CD4-positive, alpha-beta T cell treated with Interferon gamma for 1 hour (primary cell): ENCODE measurements at places on chromosomes 2 and 18.

DNA sequence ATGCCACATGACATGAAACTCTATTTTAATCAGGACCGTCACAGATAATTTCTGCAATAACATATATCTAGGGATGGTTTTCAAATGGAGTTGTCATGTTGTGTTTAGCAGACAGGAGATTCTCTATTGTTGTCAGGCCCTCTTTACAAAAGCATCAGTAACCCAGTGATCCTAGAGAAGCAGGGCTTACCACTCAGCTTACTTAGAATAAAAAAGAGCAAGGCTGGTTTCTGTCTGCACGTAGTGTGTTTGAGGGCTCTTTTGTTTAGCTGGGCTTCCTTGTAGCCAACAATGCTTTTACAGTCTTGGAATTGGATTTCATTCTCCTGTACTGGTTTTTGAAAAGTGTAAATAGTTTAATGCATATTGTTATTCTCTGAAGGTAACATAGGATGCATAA, 210.5 kb upstream of the NRP2 start:
- no peak for DNase-seq

DNA sequence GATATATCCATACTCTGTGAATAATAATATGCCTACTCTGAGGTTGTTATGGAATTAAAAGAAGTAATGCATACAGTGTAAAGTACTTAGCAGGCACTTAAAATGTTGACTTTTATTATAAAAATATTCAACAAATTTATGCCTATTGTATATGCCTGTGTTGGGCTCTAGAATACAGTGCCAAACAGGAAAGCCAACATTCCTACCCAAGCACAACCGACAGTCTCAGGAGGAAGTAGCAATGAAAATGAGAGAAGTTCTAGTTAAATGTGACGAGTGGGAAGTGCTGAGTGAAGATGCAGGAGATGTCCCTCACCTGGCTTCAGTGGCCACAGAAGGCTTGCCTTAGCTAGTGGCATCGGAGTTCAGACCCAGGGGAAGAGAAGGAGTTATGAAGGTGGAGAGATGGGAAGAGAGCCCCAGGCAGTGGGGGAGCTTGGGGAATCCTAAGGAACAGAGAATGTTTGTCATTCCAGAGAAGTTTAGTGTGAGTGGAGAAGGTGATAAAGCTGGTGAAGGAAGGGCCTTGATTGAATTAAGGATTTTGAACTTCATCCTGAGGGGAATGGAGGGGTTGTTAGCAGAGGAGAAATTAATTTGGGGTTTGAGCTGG, 105.4 kb upstream of the CNGA3 start:
- DNase-seq: no peak

DNA sequence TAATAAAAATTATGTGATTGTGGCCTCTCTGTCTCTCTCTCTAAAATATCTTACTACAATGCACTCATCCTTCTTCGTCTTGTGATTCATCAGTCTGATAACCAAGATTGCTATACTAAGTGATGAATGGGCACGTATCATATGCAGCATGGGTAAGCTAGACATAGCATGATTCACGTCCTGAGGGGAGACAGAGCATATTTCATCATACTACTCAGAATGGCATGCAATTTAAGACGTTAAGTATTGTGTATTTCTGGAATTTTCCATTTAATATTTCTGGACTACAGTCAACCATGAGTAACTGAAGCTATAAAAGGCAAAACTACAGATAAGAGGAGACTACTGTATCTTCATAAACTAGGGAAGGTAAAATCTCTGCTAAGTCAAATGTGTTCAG, 97.0 kb upstream of the CD226 start:
- no peak for DNase-seq

- no peak for DNase-seq
Observed at GRCh38 chr2:5588601-5589000, 103.6 kb upstream of the SOX11 start.

DNA sequence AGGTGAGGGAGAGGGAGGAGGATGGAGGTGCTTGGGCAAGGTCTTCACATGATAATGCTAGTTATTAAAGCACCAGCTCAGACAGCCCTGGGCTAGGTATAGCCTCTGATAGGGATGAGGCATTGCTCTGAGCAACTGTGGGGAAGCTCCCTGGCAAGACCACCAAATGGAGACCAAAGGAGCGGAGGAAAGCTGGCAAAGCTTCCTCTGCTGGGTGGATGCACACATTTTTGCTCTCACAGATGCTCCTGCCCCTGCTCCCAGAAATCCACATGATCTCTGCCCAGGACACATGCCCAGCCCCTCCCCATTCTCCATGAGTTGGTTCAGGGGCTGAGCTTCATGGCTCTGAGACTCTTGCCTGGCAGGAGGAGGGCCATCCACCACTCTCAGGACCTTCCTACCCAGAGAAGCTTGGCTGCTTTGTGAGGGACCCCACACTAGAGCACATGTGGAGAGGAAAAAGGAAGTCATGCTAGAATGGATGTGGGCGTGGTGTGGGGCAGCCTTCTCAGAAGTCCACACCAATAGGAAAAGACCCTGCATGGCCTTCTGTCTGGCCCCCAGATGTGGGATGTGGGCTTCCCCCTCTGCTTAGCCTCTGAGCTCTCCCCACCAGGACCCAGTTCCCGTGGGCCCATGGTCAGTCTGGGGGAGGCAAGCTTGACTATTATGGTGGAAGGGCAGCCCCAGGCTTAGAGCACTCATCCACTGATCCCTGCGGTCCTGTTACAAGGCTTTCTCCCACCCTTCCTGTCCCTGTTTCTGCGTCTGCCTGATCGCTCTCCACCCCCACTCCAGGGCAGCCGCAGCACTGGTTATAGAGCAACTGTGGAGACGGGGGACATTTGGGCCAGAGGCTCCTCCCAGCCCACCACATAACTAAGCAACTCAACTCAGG, 10.5 kb upstream of the CYP26B1 start:
- DNase-seq: no peak

- no peak for DNase-seq
Observed at GRCh38 chr2:71330155-71330554, 1.4 kb upstream of the ZNF638 start.

GRCh38 chr2:212940816-212941215, 210.6 kb downstream of the IKZF2 start:
- DNase-seq: no peak

- no peak for DNase-seq
Observed at GRCh38 chr2:8676191-8676920, 5.5 kb upstream of the ID2 start.

DNA sequence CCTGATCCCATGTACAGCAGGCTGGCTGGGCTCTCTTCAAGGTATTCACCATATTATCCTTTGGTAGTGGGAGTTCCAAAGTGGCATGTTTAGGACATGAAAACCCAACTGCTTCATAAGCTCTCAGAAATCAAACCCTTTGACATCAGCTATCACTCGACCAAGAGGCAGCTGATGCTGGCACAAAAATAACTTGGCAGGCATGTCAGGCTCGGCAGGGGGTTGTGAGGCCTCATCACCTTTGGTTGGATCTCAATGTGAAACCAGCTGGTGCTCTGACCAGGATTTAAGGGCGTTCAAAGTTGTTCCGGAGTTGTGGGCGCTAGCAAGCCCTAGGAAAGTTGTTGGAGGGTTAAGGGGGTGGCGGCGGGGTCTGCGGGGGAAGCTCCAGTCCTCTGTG, 171.9 kb downstream of the FHOD3 start:
- DNase-seq: no peak

GRCh38 chr2:33213244-33213643, 263.2 kb upstream of the RASGRP3 start:
- no peak for DNase-seq

- DNase-seq: no peak
Observed at GRCh38 chr2:174606336-174606735, 8.7 kb upstream of the WIPF1 start.

GRCh38 chr2:166334805-166335204, 40.9 kb downstream of the SCN9A start:
- DNase-seq: no peak

GRCh38 chr18:37529296-37529695, 36.3 kb downstream of the CELF4 start:
- no peak for DNase-seq

DNA sequence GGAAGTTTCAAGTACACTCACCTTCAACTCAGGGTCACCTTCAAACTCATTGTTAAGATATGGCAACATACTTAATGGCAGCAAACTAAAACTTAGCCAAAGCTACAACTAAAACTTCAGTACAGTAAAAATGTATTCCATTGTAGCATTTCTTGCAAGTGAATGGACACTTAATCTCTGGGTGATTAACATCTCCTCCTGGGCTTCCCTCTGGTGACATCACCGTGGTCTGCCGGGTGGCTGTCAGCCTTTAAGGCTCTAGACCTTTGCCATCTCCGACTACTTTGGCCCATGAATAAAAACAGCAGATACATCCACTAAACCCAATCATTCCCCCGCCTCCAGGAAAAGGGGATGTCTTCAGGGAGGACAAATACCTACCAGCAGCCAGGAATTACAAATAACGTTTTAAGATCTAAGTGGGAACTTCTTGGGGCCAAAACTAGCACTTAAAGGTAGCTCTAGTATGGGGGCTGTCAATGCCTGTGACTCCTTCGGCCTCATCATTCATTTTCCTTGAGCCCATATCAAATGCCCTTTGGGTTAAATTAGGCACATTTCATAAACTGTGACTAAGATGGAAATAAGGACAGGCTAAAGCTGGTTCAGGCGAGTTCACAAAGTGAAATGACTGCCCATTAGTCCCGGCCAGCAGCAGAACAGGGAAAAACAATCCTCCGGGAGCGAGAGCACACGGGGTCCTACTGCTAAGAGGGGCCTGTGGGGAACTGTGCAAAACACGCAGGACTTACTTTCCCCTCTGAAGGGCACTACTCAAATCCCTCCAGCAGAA, 1.1 kb downstream of the TFCP2L1 start:
- DNase-seq: no peak

GRCh38 chr18:52670896-52671295, 330.9 kb downstream of the DCC start:
- no peak for DNase-seq
